H4 (cell line): ENCODE measurements at places on chromosomes 6 and 20.

DNA sequence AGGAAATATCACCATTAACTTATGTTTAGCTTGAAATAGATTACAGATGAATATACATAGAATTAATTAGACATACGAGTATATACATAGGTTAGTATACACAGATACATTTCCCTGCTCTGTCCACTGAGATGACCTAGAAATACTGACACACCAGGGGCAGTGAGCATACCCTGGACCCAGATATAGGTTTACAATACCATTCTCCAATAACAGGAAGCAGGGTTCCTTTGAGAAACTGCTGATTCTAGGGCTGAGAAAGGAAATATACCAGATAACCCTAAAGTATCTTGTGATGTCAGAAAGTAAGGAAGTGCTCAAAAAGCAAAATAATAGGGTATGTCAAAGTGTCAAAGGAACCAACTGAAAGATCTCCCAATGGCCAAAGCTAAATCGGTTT, 322.5 kb downstream of the HAO1 start:
- DNase-seq, result no peak

- DNase-seq, result no peak
Measured at GRCh38 chr6:27863962-27864905, 48.0 kb downstream of the OR2B2 start.

DNA sequence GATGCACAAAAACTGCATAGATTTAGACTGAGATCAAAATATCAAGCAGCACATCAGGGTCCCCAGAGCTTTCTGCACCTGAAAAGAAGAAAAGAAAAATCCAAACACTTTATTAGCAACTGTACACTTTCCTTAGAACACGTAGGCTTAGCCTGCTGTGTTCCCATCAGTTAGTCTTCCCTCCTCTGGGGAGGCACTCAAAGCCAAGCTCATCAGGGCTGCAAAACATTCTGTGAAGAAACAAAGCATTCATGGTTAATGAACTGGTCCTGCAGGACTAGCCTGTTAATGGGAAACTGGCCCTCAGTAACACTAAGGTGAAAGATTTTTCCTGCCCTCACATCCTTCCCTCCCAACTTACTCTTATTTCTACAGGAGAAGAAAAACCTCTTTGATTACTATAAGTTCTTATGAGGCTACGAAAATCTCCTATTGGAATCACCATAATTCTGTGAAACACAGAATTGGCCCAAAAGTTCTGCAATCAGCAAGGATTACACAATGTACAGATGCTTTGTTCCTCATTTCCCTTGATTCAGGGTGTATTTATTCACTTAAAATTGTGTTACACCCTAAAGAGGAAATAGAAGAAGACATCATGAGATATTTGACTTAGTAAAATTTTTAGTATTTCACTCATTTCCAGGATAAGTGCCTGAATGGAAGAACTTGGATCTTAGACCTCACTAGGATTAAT, 901.0 kb upstream of the MAP3K7 start:
- no peak for DNase-seq

DNA sequence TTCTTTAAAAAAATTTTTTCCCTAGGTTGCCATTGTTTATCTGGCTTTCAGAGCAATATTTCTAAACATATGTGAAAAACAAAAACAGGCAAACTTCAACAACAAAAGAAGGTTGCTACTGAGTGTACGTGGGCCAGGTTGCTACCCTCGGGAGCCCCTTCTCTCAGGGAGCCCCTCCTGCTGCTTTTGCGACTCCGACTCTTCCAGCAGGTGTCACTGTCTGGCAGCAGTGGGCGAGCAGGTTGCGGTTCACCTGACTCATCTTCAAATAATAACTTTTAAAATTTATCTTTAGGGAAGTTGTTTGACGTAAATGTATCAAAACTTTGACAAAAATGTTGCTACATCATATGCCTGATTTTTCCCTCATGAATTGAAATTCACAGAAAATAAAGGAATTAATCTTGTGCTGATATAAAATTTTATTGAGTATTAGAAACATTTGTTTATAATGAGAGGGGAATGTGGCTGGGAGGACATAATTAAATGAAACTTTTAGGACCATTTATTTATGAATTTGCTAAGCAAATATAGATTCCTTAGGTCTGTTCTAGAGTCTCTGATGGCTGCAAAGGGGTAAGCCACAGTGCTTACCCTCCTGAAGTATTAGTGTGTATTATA, 138.8 kb downstream of the HIVEP1 start:
- DNase-seq, result no peak

DNA sequence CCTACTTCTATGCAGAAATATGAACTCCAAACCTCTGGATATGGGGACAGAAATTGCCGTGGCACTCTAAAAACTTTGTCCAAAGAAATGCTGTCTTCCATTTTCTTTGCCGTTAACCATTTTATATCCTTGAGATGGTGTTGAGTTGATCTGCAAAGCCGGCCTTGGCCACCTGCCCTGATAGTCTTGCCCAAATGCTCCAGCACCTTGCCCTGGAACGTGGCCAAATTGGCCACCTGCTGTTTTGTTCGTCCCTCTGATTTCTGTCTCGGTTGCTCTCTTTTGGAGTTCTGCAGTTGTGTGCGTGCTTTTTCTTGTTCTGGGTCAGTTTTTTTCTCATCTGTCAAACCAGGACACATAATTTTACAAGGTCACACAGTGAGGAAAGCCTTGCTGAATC, 239.7 kb upstream of the GMDS start:
- no peak for DNase-seq

DNA sequence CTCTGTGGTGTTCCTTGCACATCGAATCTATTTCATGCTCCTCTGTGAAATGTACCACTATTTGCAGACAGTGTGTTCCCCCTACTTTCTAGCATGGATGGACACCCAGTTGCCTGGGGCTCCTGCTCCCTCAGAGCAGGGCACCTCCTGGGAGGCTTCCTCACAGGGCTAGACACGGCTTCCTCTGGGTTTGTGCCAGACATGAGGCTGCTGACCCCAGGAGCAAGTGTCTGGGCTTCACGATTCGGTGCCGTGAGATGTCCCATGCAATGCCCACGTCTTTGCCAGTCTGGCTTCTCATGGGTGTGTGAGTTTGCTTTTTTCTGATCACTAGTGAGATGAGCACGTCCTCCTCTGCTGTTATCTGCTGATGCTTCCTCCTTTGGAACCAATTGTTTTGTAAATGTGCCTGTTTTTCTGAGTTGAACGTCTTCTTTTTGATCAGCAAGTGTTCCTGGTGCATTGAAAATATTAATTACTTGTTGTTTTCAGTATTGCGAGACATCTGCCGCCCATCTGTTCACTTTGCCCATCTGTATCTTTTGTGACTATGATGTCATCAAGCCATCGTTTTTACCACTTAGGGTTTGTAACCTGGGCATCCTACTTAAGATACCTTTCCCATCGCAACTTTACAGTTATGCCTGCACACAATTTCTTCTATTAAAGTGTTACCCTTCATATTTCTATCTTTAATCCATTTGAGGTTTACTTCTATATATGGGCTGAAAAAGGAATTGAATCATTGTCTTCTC, 92.0 kb downstream of the TTLL2 start:
- DNase-seq, result no peak

- no peak for DNase-seq
Measured at GRCh38 chr6:111980971-111981840, 72.7 kb upstream of the CCN6 start.

GRCh38 chr6:29762051-29762450, 38.8 kb downstream of the HLA-F start:
- no peak for DNase-seq

- DNase-seq, result no peak
Measured at GRCh38 chr20:13251106-13251903, 30.2 kb downstream of the ISM1 start.

DNA sequence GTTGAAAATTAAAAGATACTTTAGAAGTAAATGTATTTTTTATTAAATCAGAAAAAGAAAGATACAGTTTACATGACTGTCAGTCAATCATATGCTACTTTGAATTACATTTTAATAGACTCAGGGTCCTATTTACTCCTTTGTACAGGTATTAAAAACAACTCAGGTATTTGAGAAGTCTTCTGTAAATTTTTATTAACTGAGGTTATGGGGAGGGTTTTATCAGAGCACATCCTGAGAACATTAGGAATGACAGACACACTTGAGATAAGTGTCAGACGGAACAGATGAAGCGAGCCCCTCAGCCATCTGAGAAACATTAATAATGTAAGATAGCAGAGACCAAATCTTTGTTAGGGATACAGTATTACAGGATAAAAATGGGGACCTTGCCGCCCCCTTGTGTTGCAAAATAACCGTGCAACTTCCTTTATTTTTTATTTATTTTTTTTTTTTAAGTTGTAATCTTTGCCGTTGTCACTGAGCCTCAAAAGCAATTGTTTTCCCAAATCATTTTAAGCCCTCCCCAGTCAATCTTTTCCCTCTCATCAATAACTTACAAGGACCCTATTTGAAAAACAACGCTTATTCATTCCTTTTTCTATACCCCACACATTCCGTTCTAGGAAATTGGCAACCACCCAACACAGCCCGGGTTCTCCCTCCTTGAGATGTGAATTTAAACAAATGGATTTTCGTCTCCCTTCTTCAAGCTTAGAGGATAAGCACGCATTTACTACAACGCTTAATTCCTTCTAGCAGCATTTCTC, 126.7 kb downstream of the BCAS1 start:
- DNase-seq, result no peak

DNA sequence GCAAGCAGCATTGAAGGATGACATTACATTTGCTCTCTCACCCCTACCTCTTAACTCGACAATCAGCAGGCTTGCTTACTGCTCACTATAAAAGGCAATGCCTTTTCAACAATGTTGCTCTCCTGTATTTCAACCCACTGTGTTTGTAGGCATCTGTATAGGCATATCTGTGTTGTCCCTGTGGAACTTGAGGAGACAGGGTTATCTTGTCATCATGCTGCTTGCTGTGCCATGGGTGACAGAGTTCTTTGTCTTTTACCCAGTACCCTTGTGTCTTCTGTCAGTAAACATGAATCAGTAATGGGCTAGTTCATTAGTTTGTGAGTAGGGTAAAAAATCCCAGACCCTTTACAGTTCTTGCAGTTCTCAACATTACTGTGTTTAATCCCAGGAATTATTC, 25.2 kb downstream of the PHF3 start:
- no peak for DNase-seq

DNA sequence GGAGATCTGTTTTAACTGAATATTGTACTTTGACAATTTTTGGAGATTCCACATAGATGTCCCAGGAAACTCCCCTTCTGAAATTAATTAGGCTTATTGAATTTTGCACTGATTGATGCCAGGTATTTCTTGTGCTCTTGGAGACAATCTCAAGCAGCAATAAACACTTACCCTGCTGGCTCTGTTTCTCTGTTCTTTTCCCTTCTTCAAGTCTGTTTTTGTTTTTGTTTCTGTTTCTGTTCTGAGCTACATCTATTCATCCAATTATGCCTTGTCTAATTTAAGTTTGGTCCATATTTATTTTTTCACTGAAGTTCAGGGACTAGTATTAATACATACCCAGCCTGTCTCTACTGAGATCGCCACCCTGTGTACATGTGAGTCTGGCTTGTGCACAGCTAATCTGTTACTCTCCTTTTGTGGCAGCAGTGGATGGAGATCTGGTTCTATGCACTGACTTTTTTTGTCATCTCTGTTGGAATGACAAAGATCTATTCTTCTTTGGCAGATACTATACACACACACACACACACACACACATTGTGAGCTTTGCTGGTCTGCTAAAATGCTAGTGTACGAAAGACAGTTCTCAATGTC, 51.9 kb downstream of the IL22RA2 start:
- DNase-seq, result no peak

DNA sequence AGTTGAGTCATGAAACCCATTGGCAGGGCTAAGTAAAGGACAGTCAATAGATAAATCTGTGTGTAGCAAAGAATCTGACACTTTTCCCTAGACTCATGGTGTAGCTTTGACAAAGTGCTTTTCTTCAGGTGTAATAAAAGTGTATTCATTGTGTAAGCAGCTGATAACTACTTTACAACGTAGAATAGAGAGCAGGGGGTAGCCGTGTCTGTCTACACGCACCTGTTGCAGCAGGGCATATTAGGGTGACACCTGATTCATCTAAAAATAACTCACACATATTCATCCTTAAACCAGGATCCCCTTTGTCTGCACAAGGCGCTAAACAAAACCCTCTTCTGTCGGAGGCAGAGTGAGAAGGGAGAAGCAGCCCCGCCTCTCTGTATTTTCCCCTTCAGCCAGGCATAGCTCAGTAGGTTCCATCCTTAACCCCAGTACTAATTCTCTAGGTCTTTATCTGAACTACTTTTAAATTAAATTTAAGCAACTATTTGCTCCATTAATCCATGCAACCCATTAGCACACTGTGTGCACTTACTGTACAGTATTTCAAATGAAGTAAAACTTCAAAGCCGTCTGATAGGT, 306.7 kb upstream of the SASH1 start:
- DNase-seq, result no peak

- DNase-seq, result no peak
Measured at GRCh38 chr6:28563430-28564095, 37.9 kb downstream of the GPX5 start.

DNA sequence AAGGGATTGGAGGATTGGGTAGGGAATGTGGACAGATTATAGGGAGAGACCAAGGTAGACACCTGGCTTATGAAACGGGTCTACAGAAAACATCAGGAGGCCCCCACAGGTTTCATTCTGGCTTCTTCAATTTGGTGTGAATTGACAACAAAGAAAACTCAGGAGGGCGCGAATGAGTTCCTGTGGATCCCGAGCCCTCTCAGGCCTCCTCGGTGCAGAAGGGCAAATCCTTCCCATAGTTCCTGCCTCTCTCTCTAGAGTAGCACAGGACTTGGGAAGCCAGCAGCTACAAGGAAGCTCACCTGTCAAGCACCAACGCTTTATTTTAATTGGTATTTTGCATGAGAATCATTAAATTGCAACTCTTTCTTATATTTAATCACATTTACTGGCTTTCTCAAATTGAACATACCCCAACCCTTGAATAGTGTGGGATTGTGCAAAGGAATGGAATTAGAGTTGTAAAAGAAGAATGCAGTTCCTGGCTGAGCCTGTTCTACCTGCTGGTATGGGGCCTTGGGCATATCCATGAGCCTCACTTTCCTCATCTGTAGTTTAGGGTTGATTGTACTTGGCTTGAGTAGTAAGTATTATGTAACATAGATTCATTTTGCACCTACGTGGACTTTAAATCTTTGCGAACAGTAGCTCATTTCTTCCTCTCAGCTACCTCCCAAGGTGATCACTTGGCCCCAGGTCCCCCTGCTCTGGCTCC, 56.4 kb upstream of the PHACTR2 start:
- DNase-seq, result no peak

- DNase-seq, result peak; percentile 16
Measured at GRCh38 chr6:121260651-121261102, 73.6 kb downstream of the TBC1D32 start.

DNA sequence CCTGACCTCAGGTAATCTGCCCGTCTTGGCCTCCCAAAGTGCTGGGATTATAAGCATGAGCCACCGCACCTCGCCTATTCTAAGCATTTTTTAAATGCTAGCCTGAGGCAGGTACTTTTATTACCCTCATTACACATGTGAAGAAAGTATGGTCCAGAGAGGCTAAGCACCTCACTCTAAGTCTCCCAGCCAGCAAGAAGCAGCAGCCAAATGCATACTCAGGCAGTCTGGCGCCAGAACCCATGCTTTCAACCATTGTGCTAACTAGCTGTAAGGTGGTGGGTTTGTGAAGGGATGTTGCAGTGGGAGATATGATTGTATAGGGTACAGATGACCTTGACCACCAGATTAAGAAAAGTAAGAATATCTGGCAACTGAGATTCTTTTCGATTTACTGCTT, 26.1 kb upstream of the RIPOR2 start:
- DNase-seq, result no peak
